A549 (cell line): ENCODE measurements at places on chromosomes 16 and 17.

GRCh38 chr17:49000943-49001342, 3.8 kb downstream of the IGF2BP1 start:
- no peak for DNase-seq

DNA sequence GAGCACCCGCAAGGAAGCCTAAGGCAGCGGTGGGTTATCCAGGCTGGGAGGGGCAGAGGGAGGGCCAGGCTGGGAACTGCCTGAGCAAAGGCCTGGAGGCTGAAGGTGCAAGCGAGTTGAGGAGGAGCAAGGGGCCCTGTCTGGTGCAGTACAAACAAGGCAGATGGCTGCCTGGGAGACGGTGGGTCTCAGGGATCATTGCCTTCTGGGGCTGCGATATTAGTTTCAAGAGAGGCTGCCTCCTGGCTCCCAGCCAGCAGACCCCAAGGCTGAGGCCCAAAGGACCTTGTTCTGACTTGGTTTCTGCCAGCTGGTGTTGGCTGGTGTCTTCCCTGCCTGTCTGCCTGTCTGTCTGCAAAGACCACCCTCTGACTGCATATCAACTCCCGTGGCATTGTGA, 154.0 kb downstream of the IRF8 start:
- no peak for DNase-seq

GRCh38 chr17:77099997-77100396, 40.8 kb upstream of the SEC14L1 start:
- DNase-seq, result no peak

DNA sequence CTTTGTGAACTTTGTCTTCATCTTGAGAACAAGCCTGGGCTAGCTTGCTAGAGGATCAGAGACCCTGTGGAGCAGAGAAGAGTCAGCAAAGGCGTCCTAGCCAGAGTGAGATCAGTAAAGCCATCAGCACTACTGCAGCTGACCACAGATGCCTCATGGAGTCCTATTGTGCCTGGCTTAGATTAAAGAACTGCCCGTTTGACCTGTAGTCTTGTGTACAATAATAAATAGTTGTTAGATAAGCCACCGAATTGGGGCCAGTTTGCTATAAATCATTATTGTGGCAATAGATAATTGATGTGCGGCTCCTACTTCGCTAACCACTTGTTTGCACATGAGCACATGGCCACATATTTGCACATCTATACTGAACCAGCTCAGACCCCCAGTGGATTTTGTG, 103.0 kb downstream of the CYLD start:
- no peak for DNase-seq

- no peak for DNase-seq
These were observed 387.5 kb upstream of the GOT2 start for GRCh38 chr16:59121411-59122261.

- DNase-seq, result peak; percentile 99
These were observed 7.3 kb downstream of the FMNL1 start for GRCh38 chr17:45228763-45229539.

DNA sequence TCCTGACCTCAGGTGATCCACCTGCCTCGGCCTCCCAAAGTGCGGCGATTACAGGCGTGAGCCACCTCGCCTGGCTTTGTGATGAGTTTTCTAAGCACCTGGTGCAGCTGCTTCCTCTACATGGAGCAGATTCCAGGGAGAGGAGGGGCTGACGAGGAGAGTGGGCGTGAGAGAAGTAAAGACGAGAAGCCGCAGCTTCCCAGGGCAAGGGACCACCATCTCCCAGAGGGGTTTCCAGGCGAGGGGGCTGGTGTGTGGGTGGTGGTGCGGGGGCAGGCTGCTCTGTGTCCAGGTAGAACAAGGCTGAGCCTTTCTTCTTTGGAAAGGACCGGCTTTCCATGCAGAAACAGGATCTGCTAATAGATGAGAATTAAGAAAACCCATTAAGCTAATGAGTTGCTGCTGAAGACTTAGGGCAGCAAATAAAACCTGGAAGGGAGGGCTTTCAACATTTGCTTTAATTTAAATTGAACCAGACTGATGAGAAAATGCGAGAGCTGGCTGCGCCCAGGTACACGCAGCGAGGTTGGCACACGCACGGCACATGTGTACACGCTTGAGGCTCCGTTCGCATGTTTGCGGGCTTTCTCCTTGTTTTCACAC, 236.7 kb downstream of the RBFOX3 start:
- DNase-seq, result no peak

DNA sequence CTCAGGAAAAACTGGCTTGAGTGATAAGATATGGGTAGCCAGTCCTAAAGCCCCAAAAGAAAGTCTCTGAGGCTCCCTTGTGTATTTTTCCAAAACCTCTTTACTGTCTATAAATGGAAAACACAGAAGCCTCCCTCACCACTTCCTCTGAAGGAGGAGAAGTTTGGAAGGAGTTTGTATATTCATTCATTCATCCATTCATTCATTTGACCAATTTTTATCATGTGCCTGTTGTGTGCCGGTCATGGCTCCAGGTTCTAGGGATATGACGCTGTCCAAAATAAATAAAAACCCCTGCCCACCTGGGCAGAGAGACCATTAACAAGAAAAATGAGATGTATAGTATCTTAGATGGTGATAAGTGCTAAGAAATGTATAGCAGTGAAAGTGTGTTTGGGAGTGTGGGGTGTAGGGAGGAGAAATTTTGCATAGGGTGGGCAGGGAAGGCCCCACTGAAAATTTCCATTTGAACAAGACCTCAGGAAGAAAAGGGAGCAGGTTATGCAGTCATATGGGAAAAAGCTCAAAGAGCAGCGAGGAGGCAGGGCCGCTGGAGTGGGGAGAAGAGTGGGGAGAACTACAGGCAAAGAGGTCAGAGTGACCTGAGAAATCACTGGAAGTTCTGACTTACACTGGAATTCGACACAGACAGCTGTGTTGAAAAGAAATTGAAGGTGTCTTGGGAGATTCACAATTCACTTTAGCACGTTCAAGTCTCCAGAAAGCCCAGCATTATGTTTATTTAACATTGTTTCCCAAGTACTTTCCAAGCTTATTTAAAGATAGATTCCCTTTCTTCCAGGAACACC, 6.1 kb upstream of the WIPI1 start:
- no peak for DNase-seq

GRCh38 chr16:88856122-88856827, 472 bp downstream of the GALNS start:
- no peak for DNase-seq

- DNase-seq, result no peak
These were observed 1.9 kb downstream of the GPR142 start for GRCh38 chr17:74369221-74369620.

GRCh38 chr16:75485230-75486013, 9.8 kb downstream of the CHST6 start:
- no peak for DNase-seq

DNA sequence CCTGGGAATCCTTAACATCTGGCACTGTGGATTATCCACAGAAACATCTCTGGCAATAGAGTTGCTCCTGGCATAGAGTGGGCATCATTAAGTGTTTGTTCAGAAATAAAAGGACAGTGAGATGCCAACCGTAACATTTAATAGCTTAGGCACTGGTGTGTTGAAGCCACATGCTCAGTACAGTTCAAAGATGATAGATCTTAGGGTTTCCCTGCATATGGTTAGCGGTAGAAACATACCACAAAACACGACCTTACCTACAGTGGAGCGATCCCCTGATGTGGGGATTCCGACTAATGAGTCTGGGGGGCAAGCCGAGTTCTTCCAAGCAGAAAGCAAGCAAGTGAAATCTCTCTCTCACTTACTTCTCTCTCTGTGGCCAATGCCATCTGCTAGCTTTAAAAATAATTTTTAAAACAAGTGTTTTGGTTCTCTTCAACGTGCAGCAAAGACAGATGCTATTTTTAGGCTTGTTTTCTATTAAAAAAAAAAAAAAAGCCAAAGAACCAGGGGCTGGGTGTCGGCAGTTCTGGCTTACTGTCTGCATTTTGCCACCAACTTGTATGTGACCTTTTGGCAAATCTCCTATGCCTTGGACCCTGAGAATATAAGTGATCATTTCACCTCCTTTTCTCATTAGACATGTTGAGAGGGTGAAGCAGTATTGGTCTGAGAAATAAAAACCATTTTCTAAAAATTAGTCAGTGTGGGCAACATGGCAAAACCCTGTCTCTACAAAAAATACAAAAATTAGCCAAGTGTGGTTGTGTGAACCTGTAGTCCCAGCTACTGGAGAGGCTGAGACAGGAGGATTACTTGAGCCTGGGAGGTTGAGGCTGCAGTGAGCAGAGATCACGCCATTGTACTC, 89.2 kb upstream of the CACNG3 start:
- no peak for DNase-seq

DNA sequence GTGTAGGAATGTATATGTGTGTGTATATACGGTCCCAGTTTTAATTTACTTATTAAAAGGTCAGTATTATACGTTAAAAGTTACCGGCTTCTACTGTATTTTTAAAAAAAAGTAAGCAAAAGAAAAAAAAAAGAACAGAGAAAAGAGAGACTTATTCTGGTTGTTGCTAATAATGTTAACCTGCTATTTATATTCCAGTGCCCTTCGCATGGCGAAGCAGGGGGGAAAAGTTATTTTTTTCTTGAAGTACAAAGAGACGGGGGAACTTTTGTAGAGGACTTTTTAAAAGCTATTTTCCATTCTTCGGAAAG, 1.6 kb downstream of the NOG start:
- DNase-seq, result no peak

DNA sequence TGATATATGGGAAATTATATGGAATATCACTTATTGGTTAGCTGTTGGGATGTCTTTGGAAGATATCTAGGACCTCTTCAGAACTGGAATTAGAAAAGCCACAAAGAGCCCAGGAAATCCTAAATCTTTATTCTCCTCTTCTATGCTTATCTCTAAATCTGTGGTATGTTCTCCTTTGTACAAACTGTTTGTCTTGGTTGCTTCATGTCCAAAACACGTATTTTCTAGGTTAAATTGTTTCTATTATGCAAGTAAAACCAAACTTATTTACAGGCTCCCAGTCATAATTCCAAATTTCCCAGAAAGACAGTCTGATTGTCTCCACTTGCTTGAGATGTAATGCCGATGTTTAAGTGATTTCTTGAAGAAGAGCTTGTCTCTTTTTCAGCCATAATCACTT, 650.9 kb downstream of the CDH11 start:
- DNase-seq, result no peak

DNA sequence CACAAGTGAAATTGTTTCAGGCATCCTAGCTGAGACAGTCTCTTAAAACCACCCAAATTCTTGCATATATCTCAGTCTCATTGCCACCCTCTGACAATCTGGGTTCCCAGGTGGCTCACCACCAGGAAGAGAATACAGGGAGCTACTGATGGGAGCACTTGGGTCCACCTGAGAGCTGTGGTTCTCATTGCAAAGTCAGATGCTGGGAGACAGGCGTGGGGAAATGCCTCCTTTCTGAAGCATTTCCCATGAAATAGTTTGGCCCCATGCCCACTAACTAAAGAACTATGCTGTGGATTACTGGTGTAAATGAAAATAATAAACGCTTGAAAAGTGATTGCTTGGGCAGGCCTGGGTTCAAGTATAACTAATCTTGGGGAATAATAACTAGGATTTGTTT, 70.3 kb downstream of the CMC2 start:
- DNase-seq, result no peak

GRCh38 chr17:81998212-81998611, 20.8 kb downstream of the ASPSCR1 start:
- DNase-seq, result no peak

GRCh38 chr17:29603109-29603674, 10.3 kb downstream of the ANKRD13B start:
- no peak for DNase-seq

DNA sequence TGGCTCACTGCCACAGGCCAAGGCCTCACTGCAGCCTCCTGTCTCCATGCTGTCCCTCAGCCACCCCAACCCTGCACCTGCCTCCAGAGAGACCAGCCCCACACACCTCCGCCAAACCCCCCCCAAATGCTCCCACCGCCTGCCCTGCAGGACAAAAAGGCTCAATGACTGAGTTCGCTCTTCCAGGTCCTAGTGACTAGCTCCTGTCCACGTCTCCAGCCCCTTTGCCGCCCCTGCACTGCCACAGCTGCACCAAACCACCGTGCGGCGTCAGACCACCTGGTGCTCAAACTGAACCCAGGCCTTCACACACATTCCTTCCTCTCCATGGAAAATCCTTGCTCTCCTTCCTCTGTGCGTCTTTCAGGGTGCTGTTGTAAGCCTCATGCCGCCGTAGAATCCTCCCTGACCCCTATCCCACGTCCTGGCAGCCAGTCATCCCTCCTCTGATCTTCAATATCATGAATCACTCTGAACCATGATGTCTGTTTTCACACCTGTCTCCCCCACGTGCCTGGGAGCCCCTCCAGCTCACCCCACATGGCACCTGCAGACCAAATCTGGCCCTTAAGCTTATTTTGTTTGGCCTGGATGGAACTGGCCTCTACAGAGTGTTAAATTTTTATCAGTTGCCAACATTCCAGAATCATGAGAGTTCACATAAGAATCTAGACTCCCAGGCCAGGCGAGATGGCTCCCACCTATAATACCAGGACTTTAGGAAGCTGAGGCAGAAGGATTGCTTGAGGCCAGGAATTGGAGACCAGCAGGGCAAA, 4.3 kb upstream of the GSG1L start:
- DNase-seq, result no peak

DNA sequence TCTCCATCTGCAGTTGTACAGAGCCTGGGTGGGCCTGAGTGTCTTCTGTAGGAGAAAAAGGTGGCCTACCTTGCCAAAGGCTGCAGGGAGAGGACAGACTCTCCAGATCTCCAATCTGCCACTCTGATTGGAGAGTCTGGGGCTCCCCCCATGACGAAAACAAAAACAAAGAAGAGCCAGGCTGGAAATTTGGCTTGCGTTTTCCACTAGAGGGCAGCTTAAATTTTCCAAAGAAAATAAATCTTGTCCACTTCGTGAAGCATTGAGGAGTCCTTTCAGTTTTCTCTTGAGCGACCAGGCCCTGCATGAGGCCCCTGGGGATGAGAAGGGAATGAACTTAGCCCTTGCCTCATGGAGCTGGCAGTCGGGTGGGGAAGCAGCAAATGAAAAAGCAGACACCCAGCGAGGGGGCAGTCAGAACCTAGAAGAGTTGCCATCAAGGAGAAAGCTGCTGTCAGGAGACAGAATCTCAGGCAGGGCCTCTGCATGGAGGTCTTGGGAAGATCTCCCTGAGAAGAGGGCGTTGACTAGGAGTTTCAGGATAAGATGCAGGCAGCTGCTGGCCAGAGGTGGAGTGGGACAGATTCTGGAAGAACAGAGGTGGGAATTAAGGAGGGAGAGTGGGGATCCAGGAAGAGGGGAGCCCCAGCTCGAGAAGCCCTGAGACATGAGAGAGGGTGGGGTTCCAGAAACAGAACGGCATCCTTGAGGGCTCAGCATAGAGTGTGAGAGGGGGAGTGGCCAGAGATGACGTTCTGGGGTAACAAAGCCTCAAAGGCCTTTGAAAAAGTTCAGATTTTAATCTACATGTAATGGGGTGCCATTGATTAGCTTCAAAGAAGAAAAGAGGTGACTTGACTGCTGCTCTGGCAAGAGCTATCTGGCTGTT, 8.4 kb upstream of the SHCBP1 start:
- peak; percentile 58 for DNase-seq

DNA sequence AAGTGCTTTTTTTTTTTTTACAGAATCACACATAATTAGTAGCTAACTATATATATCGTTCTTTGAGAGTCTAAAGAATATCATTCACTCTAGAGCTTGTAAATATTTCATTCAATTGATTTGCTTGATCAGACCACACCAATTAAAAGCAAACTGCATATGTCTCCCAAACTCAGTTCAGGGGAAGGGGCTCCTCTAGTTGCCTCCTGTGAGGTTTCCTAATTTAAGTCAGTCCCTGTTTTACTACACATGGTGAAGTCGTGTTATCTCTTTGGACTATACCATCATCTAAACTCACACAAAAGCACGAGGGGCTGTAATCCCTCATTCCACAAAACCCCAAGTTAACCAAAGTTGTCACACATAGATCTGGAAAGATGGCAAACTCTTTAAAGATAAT, 11.7 kb downstream of the NACA2 start:
- no peak for DNase-seq
